ENCODE measurements at places on chromosomes 12 and 14. TPM values are rescaled to one million over a fixed set of nuclear protein-coding genes. Genes with fewer than 3 reads are reported as not detected.

The NUDT14 gene
- total RNA-seq, result 43.8 TPM

The CLEC2A gene
- total RNA-seq, result not detected

The LHX5 gene
- total RNA-seq, result 0.07 TPM

The ITGA7 gene
- total RNA-seq, result 1.6 TPM

Data from A549 treated with GW870086 at 1 μM for 4 hours (cell line).